HFFc6 (cell line): ENCODE measurements at places on chromosomes 13 and 19.
A peak's percentile ranks its signal among the peaks of the same experiment; 100 is the strongest.

GRCh38 chr13:25659091-25659795 lies 287.5 kb downstream of the ATP8A2 start:
- no peaks in the 10 kb centered on the region for H3K4me1 ChIP-seq
- no peak overlapping the region for H3K4me3 ChIP-seq
- DNase-seq: no peak
- H3K27ac ChIP-seq: no peak overlapping the region
- no peaks in the 10 kb centered on the region; the same call in 1 of the 2 replicates for H3K27me3 ChIP-seq
- no peaks in the 10 kb centered on the region for H3K36me3 ChIP-seq

GRCh38 chr13:106440866-106441265 lies 94.6 kb downstream of the EFNB2 start:
- H3K36me3 ChIP-seq: no peaks in the 10 kb centered on the region
- no peak for DNase-seq
- peaks cover 3% of the 10 kb centered on the region for H3K4me1 ChIP-seq

- peaks cover 2% of the 10 kb centered on the region for H3K27me3 ChIP-seq
- no peaks in the 10 kb centered on the region for H3K4me1 ChIP-seq
- H3K36me3 ChIP-seq: peaks cover 23% of the 10 kb centered on the region
- DNase-seq: no peak
- H3K27ac ChIP-seq: no peak overlapping the region
Measured at GRCh38 chr19:7547159-7547558, 11.6 kb downstream of the PNPLA6 start.

GRCh38 chr13:59340581-59340980 lies 823.1 kb downstream of the DIAPH3 start:
- DNase-seq: no peak
- H3K27ac ChIP-seq: no peak overlapping the region
- H3K36me3 ChIP-seq: no peaks in the 10 kb centered on the region
- H3K4me3 ChIP-seq: no peak overlapping the region
- peaks cover 4% of the 10 kb centered on the region; the same call in 1 of the 2 replicates for H3K27me3 ChIP-seq

GRCh38 chr13:108508263-108508662 lies 121.1 kb upstream of the MYO16 start:
- H3K4me3 ChIP-seq: no peak overlapping the region
- no peak overlapping the region for H3K27ac ChIP-seq
- H3K27me3 ChIP-seq: no peaks in the 10 kb centered on the region
- no peak for DNase-seq

DNA sequence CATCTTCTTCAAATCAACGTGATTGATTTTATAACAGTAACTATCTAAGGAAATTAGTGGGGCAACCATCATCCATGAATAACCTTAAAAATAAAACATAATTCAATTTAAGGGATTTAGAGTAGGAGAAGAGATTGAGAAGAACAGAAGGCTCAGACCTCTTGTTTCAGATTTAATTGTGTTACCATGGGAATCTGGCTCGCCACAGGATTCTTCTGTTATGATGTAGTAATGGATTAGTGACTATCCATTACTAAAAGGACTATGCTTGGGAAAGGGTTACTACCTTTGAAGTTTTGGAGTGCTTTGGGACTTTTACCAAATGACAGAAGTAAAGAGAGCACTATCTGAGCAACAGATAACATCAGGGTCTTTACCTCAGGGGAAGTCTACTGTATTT lies 13.2 kb downstream of the FREM2 start:
- H3K4me3 ChIP-seq: no peak overlapping the region
- no peaks in the 10 kb centered on the region for H3K4me1 ChIP-seq
- no peaks in the 10 kb centered on the region for H3K36me3 ChIP-seq
- no peaks in the 10 kb centered on the region; the same call in 1 of the 2 replicates for H3K27me3 ChIP-seq
- H3K27ac ChIP-seq: no peak overlapping the region

DNA sequence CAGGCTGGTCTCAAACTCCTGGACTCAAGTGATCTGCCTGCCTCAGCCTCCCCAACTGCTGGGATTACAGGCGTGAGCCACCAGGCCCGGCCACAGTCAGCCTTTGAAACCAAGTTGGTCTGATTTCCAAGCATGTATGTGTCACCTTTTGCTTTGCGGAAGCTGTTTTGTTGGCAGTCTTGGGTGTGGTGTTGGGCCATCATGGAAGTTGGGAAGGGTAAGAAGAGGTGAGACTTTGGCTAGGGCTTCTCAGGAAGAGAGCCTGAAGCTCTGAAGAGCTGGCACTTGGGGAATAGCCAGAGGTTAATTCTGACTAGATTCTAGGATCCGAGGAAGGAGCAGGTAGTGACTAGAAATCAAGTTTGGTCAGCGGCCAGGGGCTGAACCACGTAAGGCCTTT lies 2.8 kb downstream of the RSPH6A start:
- no peak overlapping the region for H3K4me3 ChIP-seq
- peaks cover 3% of the 10 kb centered on the region for H3K27me3 ChIP-seq
- DNase-seq: no peak
- H3K36me3 ChIP-seq: peaks cover 6% of the 10 kb centered on the region; the same call in 1 of the 2 replicates
- peak overlapping the region; percentile 42; the same call in 1 of the 2 replicates for H3K27ac ChIP-seq

GRCh38 chr13:94617389-94618000 lies 15.8 kb downstream of the GPR180 start:
- H3K27me3 ChIP-seq: no peaks in the 10 kb centered on the region
- H3K4me3 ChIP-seq: no peak overlapping the region
- no peak overlapping the region for H3K27ac ChIP-seq
- H3K4me1 ChIP-seq: peaks cover 6% of the 10 kb centered on the region
- H3K36me3 ChIP-seq: no peaks in the 10 kb centered on the region

- peak overlapping the region; percentile 34; the same call in 1 of the 2 replicates for H3K27ac ChIP-seq
- no peak overlapping the region for H3K4me3 ChIP-seq
- peaks cover 23% of the 10 kb centered on the region for H3K4me1 ChIP-seq
- H3K27me3 ChIP-seq: peaks cover 4% of the 10 kb centered on the region
Measured at GRCh38 chr19:47247308-47247990, 8.9 kb upstream of the CCDC9 start.

- peaks cover 5% of the 10 kb centered on the region; the same call in 1 of the 2 replicates for H3K36me3 ChIP-seq
- H3K4me3 ChIP-seq: no peak overlapping the region
- H3K4me1 ChIP-seq: peaks cover 10% of the 10 kb centered on the region
Measured at GRCh38 chr19:10505583-10506229, 2.5 kb upstream of the KEAP1 start.

- DNase-seq: no peak
- H3K4me1 ChIP-seq: peaks cover 47% of the 10 kb centered on the region
- H3K27me3 ChIP-seq: peaks cover 2% of the 10 kb centered on the region; the same call in 1 of the 2 replicates
- H3K4me3 ChIP-seq: no peak overlapping the region
- peaks cover 13% of the 10 kb centered on the region; the same call in 1 of the 2 replicates for H3K36me3 ChIP-seq
- H3K27ac ChIP-seq: peak overlapping the region; percentile 87; the same call in 1 of the 2 replicates
Measured at GRCh38 chr13:98251708-98252107, 74.6 kb upstream of the RNF113B start.

DNA sequence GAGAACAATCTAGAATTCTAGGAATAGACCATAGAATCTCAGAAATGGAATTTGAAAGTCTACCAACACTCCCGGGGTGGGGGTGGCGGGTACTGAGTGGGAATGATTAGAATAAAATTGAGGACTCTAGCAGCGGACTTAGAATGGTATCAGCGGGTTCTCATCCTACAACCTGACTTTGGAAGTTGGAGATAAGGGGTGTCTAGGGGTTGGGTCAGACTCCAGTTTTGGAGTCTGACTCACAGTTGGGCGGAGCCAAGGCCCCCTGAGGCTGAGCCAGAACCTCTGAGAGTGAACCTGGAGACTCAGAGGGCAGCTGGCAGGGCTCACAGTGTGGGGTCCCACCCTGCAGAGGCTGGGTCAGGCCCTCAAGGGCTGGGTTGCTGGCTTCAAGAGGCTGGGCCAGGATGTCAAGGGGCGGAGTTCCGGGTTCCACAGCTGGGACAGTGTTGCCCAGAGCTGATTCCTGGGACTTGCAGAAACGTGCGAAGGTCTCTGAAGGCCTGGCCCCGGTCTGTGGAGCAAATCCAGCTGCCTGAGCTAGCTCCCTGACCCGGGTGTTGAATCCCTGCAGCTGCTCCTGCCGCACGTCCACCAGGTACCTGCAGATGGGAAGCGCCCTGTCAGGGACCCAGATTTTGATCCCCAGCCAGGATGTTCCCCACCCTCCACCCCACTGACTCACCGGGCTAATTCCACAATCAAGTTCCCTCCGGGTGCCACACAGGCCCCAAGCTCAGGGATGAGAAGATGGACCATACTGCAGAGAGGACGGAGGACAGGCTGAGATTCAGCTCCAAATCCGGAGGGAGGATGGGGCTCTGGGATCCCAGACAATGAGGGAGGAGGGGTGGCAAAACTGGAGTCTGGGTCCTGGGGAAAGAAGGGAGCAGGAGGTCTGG lies 1.6 kb upstream of the TNNI3 start:
- H3K36me3 ChIP-seq: no peaks in the 10 kb centered on the region
- H3K4me1 ChIP-seq: peaks cover 15% of the 10 kb centered on the region
- H3K27me3 ChIP-seq: peaks cover 8% of the 10 kb centered on the region
- no peak overlapping the region for H3K4me3 ChIP-seq
- no peak for DNase-seq

DNA sequence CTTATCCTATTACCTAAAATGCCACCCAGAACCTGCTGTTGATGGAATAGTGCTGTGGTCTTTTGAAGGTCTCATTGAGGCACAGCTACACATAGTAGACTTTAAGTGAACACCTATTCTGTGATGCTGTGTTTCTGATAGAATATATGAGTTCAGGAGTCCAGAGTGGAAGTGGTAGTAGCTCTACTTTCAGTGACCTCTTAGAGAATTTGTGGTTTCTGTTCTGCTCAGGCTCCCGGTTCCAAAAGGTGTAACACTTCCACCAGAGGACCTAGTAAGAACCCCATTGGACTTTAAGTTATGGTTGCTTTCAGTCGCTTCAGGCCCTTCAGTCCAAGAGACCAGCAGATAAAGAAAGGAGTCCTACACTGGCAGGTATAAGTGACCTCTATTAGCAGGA lies 11.4 kb upstream of the MYCBP2 start:
- DNase-seq: no peak
- H3K36me3 ChIP-seq: no peaks in the 10 kb centered on the region
- H3K27me3 ChIP-seq: peaks cover 11% of the 10 kb centered on the region
- no peak overlapping the region for H3K27ac ChIP-seq

GRCh38 chr19:47523473-47523872 lies 8.6 kb upstream of the NAPA start:
- H3K36me3 ChIP-seq: no peaks in the 10 kb centered on the region
- H3K4me3 ChIP-seq: no peak overlapping the region
- DNase-seq: no peak
- peaks cover 16% of the 10 kb centered on the region for H3K27me3 ChIP-seq

DNA sequence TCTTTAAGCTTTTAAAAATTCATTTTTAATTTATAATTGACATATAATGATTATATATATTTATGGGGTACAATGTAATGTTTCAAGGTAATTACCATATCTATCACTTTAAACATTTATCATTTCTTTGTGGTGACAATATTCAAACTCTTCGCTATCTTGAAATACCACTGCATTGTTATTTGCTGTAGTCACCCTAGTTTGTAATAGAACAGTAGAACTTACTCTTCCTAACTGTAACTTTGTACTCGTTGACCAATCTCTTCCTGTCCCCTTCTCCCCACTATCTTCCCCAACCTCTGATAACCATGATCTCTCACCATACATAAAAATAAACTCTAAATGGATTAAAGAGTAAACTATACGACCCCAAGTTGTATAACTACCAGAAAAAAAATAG lies 20.4 kb downstream of the COG6 start:
- peak overlapping the region; percentile 17; the same call in 1 of the 2 replicates for H3K27ac ChIP-seq
- H3K4me1 ChIP-seq: peaks cover 12% of the 10 kb centered on the region; the same call in 1 of the 2 replicates
- H3K4me3 ChIP-seq: peak overlapping the region; percentile 7; the same call in 1 of the 2 replicates
- peaks cover 12% of the 10 kb centered on the region for H3K36me3 ChIP-seq
- DNase-seq: no peak
- H3K27me3 ChIP-seq: no peaks in the 10 kb centered on the region

- no peaks in the 10 kb centered on the region for H3K4me1 ChIP-seq
- H3K36me3 ChIP-seq: no peaks in the 10 kb centered on the region
- DNase-seq: no peak
- no peaks in the 10 kb centered on the region for H3K27me3 ChIP-seq
- H3K27ac ChIP-seq: no peak overlapping the region
- H3K4me3 ChIP-seq: no peak overlapping the region
Measured at GRCh38 chr13:55440465-55441085, 1700.1 kb upstream of the PRR20A start.

- H3K4me1 ChIP-seq: peaks cover 3% of the 10 kb centered on the region
- H3K27ac ChIP-seq: no peak overlapping the region
- no peak overlapping the region for H3K4me3 ChIP-seq
- no peaks in the 10 kb centered on the region for H3K36me3 ChIP-seq
- peaks cover 15% of the 10 kb centered on the region for H3K27me3 ChIP-seq
Measured at GRCh38 chr19:35313587-35313986, 15.4 kb upstream of the CD22 start.

GRCh38 chr13:102729560-102730270 lies 34.9 kb upstream of the METTL21C start:
- no peaks in the 10 kb centered on the region for H3K36me3 ChIP-seq
- H3K27me3 ChIP-seq: peaks cover 17% of the 10 kb centered on the region
- no peak overlapping the region for H3K4me3 ChIP-seq
- DNase-seq: peak; percentile 18
- no peak overlapping the region for H3K27ac ChIP-seq

DNA sequence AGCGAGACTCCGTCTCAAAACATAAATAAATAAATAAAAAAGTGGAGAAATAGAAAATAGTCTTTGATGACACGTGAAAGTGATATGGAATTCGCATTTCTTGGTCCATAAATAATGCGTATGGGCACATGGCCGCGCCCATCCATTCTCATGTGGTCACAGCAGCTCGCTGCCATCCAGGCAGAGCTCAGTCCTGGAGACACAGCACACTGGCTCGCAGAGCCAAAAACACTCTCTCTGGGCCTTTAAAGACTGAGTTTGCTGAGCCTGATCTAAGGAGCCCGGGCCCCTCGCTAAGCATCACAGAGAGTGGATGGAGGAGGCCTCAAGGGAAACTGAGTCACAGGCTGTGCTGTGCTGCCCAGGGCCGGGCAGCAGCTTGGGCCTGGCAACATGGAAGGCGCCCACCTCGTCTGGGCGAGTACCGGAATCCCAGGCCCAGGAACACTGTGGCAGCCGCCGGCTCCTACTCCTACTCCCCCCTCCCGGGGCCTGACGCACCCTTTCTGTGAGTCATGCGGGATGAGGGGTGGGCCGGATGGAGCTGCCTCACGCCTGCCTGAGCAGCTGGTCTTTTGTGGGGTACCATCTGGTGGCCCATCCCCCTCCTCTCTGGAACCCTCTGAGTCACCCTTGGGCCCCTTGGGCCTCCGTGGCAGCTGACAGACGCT lies 28.9 kb upstream of the CACTIN start:
- H3K4me3 ChIP-seq: peak overlapping the region; percentile 69
- H3K27me3 ChIP-seq: peaks cover 3% of the 10 kb centered on the region; the same call in 1 of the 2 replicates
- DNase-seq: peak; percentile 96
- H3K36me3 ChIP-seq: peaks cover 9% of the 10 kb centered on the region
- H3K27ac ChIP-seq: peak overlapping the region; percentile 95
- H3K4me1 ChIP-seq: peaks cover 14% of the 10 kb centered on the region

GRCh38 chr13:113882267-113882630 lies 18.4 kb upstream of the GAS6 start:
- H3K4me1 ChIP-seq: peaks cover 25% of the 10 kb centered on the region
- DNase-seq: no peak
- H3K4me3 ChIP-seq: no peak overlapping the region
- H3K27me3 ChIP-seq: peaks cover 4% of the 10 kb centered on the region; the same call in 1 of the 2 replicates
- no peak overlapping the region for H3K27ac ChIP-seq

- H3K4me3 ChIP-seq: no peak overlapping the region
- peaks cover 4% of the 10 kb centered on the region; the same call in 1 of the 2 replicates for H3K27me3 ChIP-seq
- no peak for DNase-seq
- no peaks in the 10 kb centered on the region; the same call in 1 of the 2 replicates for H3K36me3 ChIP-seq
Measured at GRCh38 chr13:70809588-70809987, 701.3 kb upstream of the KLHL1 start.

- H3K27me3 ChIP-seq: peaks cover 10% of the 10 kb centered on the region
- H3K4me1 ChIP-seq: no peaks in the 10 kb centered on the region
- no peak overlapping the region for H3K4me3 ChIP-seq
- DNase-seq: no peak
Measured at GRCh38 chr13:106197496-106197895, 338.0 kb downstream of the EFNB2 start.
